Glutamatergic neuron (in vitro differentiated cells): ENCODE measurements at places on chromosomes 2 and 18. TPM values are rescaled to one million over a fixed set of nuclear protein-coding genes. Genes with fewer than 3 reads are reported as not detected.

SCRN3 gene
- 51.3 TPM for total RNA-seq

CLEC4F gene
- total RNA-seq: 0.66 TPM

SLC11A1 gene
- total RNA-seq: not detected

GRCh38 chr2:197360744-197361156 lies 50.2 kb upstream of the ANKRD44 start:
- no peak overlapping the region for H3K4me3 ChIP-seq
- H3K27me3 ChIP-seq: peaks cover 5% of the 10 kb centered on the region
- no peaks in the 10 kb centered on the region for H3K36me3 ChIP-seq
- H3K27ac ChIP-seq: no peak overlapping the region

- no peak for DNase-seq
- no peak overlapping the region for H3K4me3 ChIP-seq
- no peaks in the 10 kb centered on the region for H3K4me1 ChIP-seq
- no peak overlapping the region for H3K27ac ChIP-seq
- peaks cover 6% of the 10 kb centered on the region for H3K27me3 ChIP-seq
- H3K36me3 ChIP-seq: no peaks in the 10 kb centered on the region
Observed at GRCh38 chr2:232456296-232457120, 555 bp downstream of the ALPI start.

GRCh38 chr2:142997231-142997630 lies 119.8 kb downstream of the KYNU start:
- H3K4me3 ChIP-seq: no peak overlapping the region
- no peaks in the 10 kb centered on the region for H3K27me3 ChIP-seq
- no peaks in the 10 kb centered on the region for H3K4me1 ChIP-seq
- no peak overlapping the region for H3K27ac ChIP-seq
- H3K36me3 ChIP-seq: no peaks in the 10 kb centered on the region
- DNase-seq: no peak

POTEJ gene
- total RNA-seq: not detected

DNA sequence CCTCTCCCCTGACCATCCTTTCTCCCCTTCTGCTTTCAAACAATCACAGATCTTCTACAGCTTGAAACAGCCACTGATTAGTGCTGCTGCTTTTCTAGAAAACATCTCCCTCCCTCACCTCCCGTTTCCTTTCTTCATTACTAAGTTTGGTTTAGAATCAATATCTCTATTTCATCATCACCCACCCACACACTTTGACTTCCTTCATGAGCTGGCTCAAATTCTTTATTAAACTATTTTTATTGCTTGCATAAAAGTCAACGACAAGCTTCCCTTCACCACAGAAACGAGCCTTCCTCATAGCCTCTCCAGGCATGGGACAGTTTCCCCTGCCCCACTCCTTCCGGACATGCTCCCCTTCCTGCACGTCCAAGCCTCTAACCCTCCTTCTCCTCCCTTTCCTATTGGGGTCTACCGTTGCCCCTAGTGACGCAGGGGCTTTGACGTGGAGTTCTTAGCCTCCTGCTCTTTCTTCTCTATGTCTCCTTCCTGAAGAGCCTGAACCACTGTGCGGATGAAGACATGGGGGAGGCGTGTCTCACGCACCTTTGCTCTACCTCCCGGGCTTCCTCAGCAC lies 172.0 kb downstream of the AFF3 start:
- peak overlapping the region; percentile 83 for H3K27ac ChIP-seq
- H3K36me3 ChIP-seq: peaks cover 18% of the 10 kb centered on the region
- DNase-seq: no peak
- H3K4me3 ChIP-seq: no peak overlapping the region

SMARCAL1 gene
- 36.6 TPM for total RNA-seq

- no peak for DNase-seq
- H3K36me3 ChIP-seq: no peaks in the 10 kb centered on the region
- no peaks in the 10 kb centered on the region for H3K4me1 ChIP-seq
Observed at GRCh38 chr2:170878505-170878904, 50.5 kb upstream of the GORASP2 start.

CPLX4 gene
- not detected for total RNA-seq

UGT1A4 gene
- not detected for total RNA-seq

ANO7 gene
- total RNA-seq: 2.6 TPM

GRCh38 chr18:22424565-22424963 lies 6.8 kb upstream of the CTAGE1 start:
- H3K27me3 ChIP-seq: peaks cover 2% of the 10 kb centered on the region
- DNase-seq: no peak
- H3K4me1 ChIP-seq: no peaks in the 10 kb centered on the region
- no peak overlapping the region for H3K4me3 ChIP-seq
- no peaks in the 10 kb centered on the region for H3K36me3 ChIP-seq

DNA sequence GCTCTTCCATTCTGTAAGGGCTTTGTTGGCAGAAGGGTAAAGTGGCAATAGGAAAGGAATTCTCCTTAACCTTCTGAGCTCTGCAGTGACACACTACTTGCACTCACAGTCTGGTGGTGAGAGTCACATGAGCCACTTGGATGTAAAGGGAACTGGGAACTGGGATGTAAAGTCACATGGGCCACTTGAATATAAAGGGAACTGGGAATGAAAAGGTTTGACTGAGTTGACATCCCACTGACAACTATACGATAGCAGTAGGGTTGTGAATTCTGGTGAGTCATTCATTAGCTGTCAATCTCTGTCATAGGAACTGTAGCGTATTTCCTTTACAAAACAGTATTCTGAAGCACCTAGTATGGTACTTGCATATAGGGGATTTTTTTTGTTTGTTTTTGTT lies 5.5 kb downstream of the RPE start:
- H3K4me3 ChIP-seq: no peak overlapping the region
- no peaks in the 10 kb centered on the region for H3K36me3 ChIP-seq
- H3K4me1 ChIP-seq: no peaks in the 10 kb centered on the region
- no peak for DNase-seq
- no peak overlapping the region for H3K27ac ChIP-seq

GRCh38 chr18:68494802-68495581 lies 219.9 kb downstream of the TMX3 start:
- no peak overlapping the region for H3K27ac ChIP-seq
- no peaks in the 10 kb centered on the region for H3K36me3 ChIP-seq
- DNase-seq: no peak
- peaks cover 16% of the 10 kb centered on the region for H3K4me1 ChIP-seq
- H3K4me3 ChIP-seq: no peak overlapping the region

- H3K4me1 ChIP-seq: peaks cover 2% of the 10 kb centered on the region
- H3K4me3 ChIP-seq: no peak overlapping the region
- H3K27me3 ChIP-seq: no peaks in the 10 kb centered on the region
- DNase-seq: no peak
- H3K36me3 ChIP-seq: no peaks in the 10 kb centered on the region
Observed at GRCh38 chr18:55908901-55909366, 320.9 kb upstream of the TCF4 start.

RELCH gene
- total RNA-seq: 44.6 TPM

GRCh38 chr2:79219383-79219988 lies 59.9 kb upstream of the REG3A start:
- no peaks in the 10 kb centered on the region for H3K36me3 ChIP-seq
- DNase-seq: no peak
- peaks cover 7% of the 10 kb centered on the region for H3K4me1 ChIP-seq
- H3K27ac ChIP-seq: no peak overlapping the region
- H3K27me3 ChIP-seq: peaks cover 3% of the 10 kb centered on the region

DNA sequence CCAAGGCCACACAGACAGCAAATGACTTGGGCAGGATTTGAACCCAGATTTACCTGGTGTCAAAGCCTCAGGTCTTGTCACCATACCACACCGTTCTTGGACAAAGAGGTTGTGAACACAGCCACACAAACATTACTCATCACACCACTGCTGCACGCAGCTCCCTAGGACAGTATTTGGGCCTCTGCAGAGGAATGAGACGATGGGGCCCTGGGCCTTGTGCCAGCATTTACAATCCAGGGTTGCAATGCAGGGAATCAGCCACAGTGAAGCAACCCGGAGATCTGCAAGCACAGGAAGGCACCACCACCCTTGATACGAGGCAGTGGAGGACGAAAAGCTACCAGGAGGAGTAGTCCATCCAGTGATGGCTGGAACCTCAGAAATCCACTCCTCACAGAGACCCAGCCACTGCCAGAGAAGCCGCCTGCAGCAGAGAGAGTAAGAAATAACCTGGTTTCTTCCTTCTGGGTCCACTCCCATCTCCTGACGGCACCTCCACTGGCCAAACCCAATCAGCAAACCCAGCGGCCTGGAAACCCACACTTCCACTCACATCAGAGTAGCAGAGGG lies 3.7 kb upstream of the MTCL1 start:
- DNase-seq: no peak
- peaks cover 17% of the 10 kb centered on the region for H3K27me3 ChIP-seq
- no peaks in the 10 kb centered on the region for H3K36me3 ChIP-seq
- no peak overlapping the region for H3K27ac ChIP-seq
- no peak overlapping the region for H3K4me3 ChIP-seq

DNA sequence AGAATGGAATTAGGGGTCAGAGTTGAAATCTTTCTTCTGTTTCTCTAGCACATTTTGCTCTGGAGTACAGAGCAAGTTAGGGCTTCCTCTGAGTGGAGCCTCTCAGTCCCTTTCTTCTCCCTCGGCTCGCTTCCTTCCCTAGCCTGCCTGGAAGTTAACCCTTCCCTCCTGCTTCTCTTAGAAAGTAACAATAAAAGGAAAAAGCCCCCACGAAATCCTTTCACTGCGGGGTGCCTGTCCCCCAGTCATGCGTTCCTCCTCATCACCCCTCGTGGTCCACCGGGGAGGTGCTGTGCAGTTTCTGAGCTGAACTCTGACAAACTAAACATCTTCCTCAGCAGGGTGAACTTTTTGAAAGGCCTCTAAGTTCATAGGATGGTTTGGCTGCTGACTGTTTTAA lies 2.0 kb downstream of the IGFBP2 start:
- peaks cover 29% of the 10 kb centered on the region for H3K27me3 ChIP-seq
- H3K27ac ChIP-seq: peak overlapping the region; percentile 84
- peaks cover 5% of the 10 kb centered on the region for H3K36me3 ChIP-seq
- H3K4me3 ChIP-seq: peak overlapping the region; percentile 98

DNA sequence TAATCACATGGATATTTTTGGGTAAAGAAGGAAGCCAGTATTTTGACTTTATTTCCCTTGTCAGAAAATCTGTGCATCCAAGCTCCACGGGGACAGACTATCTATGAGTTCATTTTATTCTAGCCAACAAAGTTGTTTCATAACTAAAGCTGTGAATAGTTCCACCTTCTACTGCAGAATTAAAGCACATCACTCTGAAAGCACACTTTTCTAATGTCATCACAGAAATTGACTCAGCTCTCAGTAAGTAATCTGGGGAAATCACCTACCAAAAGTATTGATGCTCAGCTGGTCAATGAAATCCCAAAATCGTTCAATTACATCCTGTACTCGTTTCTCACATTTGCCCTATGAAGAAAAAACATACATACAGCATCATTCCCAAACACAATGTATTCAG lies 19.1 kb downstream of the IAH1 start:
- no peak overlapping the region for H3K4me3 ChIP-seq
- no peaks in the 10 kb centered on the region for H3K36me3 ChIP-seq
- H3K27ac ChIP-seq: no peak overlapping the region
- no peaks in the 10 kb centered on the region for H3K27me3 ChIP-seq

MGAT5 gene
- 58.8 TPM for total RNA-seq

DNA sequence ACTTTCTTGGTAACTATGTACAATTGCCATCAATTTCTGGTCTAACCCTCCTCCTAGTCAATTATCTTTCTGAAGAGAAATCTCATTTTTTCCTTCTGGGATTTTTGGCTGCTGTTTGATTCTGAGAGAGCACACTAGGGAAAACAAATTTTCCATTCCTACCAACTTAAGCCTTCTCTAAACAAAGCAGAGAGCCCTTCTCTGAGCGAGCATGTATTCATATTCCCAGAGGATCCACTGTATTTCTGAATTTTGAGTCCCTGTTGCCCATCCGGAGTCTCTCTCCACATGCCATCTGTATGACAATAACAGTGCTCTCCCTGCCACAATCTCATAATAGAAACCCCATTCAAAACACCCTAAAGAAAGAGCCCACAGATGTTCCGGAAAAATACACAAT lies 78.5 kb downstream of the MAIP1 start:
- H3K4me3 ChIP-seq: peak overlapping the region; percentile 2
- peaks cover 10% of the 10 kb centered on the region for H3K4me1 ChIP-seq
- no peaks in the 10 kb centered on the region for H3K36me3 ChIP-seq
- peak overlapping the region; percentile 62 for H3K27ac ChIP-seq
- no peaks in the 10 kb centered on the region for H3K27me3 ChIP-seq
- DNase-seq: no peak

DNA sequence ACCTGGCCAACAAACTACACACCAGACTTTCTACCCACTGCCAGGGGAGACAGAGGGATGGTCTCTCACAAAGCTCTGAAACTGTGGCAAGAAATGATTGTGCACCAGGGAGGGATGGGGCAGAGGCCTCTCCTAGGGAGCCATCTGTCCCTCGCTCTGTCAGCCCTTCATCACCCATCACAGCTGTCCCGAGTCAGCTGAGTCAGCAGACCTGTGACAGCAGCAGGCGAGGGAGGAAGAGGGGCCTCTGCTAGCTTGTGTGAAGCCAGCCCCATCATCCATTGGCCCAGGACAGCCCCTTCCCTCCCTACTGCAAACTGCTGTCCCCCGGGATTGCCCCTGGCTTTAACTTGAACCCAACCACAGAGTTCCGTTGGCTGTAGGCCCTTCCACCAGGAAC lies 5.0 kb downstream of the SH2D6 start:
- peaks cover 45% of the 10 kb centered on the region for H3K4me1 ChIP-seq
- no peaks in the 10 kb centered on the region for H3K36me3 ChIP-seq
- peak overlapping the region; percentile 12 for H3K4me3 ChIP-seq
- DNase-seq: peak; percentile 77
- peak overlapping the region; percentile 88 for H3K27ac ChIP-seq

DNA sequence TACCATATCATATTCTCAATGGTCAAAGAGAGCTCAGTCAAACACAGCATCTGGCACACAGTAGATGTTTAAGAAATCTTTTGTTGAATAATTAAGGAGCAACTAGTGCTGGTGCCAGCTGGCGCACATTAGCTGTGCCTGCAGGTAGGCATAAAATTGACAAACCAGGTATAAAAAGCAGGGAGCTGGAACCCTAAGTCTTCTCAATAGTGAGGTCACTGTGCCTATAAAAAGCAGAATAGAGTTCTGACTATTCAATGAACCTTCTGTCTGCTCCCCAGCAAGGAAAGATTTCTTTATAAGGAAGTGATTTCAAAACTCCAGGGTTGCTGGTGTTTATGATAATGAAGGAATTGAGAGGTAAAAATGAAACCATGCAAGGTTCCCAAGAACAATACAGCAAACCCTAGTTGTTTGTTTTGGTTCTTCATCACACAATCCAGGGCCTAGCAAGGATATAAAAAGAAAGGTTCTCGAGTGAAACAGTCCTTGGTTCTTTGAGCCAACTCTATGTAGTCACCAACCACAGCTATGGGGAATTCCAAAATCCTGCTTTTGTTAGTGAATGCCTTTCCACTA lies 76.1 kb downstream of the THADA start:
- H3K36me3 ChIP-seq: no peaks in the 10 kb centered on the region
- no peaks in the 10 kb centered on the region for H3K27me3 ChIP-seq
- DNase-seq: no peak
- no peak overlapping the region for H3K4me3 ChIP-seq

GRCh38 chr18:10421859-10422258 lies 32.6 kb upstream of the APCDD1 start:
- no peak for DNase-seq
- no peak overlapping the region for H3K4me3 ChIP-seq
- H3K36me3 ChIP-seq: peaks cover 29% of the 10 kb centered on the region
- no peak overlapping the region for H3K27ac ChIP-seq
- H3K27me3 ChIP-seq: peaks cover 2% of the 10 kb centered on the region

NOL4 gene
- 8.6 TPM for total RNA-seq

COL3A1 gene
- not detected for total RNA-seq
